ENCODE measurements at places on chromosomes 5 and 9.

GRCh38 chr9:125243792-125244260 is 2.7 kb upstream of the HSPA5 start:
- DNase-seq = no peak

DNA sequence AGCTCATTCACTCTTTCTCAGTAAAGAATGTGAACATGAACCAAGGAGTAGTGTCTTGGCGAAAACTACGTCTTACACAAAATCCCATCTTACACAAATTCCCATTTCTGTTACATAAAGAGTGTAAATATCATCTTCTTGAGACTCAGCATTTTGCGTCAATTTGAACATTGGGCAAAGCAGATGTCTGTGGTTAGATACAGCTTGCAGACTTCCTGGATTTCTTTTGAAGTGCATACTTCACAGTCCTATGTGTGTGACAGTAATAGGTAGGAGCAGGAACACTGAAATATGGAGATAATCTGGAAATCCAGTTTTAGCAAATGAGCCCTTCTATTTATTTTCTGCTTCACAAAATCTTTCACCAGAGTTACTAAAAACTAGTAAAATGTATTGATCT is 58.8 kb downstream of the C6 start:
- no peak for DNase-seq

- DNase-seq = no peak
Measured at GRCh38 chr5:40550481-40550880, 129.2 kb upstream of the PTGER4 start.

DNA sequence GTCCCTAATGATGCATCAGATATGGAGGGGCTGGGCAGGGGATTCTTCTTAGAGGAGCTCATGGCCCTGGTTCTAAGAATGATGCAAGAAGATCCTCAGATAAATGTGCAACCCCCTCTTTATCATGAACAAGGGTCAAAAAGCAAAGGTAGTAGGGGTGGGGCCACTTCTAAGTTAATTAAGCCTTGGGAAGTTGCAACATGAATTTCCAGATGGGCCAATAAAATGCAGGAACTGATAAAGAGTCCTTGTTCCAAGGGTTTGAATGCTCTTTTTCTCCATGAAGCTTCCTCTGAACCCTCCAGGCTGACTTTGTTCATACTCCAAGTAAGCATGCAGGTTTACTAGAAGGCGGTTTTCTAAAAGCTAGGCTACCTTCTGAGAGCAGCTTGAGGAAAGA is 25.6 kb downstream of the PCA3 start:
- no peak for DNase-seq

Data from kidney epithelial cell (primary cell).